ENCODE measurements at places on chromosomes 3 and 15.
A peak's percentile ranks its signal among the peaks of the same experiment; 100 is the strongest.

- DNase-seq = no peak
Measured at GRCh38 chr15:67064607-67065530, 533 bp upstream of the SMAD3 start.

GRCh38 chr15:85394554-85395333 is 14.3 kb downstream of the AKAP13 start:
- DNase-seq = no peak

GRCh38 chr3:157573780-157574378 is 70.7 kb upstream of the VEPH1 start:
- no peak for DNase-seq

- DNase-seq = no peak
Measured at GRCh38 chr15:85973584-85974347, 105.9 kb upstream of the AGBL1 start.

GRCh38 chr3:4836516-4836915 is 142.7 kb upstream of the BHLHE40 start:
- DNase-seq = no peak

DNA sequence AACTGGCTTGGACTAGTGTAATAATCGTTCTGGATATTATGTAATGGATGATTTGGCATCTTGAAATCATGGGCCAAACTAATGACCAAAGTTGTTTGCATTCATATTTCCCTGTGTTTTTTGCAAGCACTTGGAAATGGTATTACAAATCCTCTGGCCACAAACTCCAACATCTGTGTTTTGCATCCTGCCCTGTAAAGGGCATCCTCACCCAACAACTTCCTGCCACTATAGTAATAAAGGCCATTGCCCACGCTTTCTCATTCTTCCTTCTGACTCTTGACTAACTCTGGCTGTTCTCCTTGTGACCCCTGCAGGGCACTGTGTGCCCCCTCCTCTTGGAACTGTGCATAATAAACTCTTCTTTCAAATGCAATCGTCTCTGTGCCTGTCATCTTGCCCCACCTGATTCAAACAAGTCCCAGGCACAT is 25.4 kb upstream of the PSMD6 start:
- DNase-seq = no peak

DNA sequence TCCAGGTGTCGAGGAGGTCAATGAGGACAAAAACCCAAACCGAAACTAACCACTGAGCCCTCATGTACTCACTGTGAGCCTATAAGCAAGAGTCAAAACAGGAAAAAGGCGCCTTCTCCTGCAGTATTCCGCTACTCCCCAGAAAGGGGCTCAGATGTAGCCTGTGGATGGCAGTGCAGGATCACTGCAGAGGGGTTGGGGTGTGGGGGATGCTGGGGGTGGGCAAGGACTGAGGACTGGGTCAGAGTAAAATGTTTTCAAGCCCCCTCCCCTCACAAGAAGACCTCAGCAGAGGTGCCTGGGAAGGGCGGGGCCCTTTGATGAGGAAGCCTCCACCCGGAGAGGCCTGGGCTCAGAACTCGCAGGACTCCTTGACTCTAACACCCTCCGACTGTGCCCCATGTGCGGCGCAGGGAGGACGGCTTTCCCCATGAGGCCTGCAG is 170.1 kb downstream of the OSBPL10 start:
- no peak for DNase-seq

- DNase-seq = no peak
Measured at GRCh38 chr15:27324886-27325615, 354.1 kb downstream of the GABRG3 start.

DNA sequence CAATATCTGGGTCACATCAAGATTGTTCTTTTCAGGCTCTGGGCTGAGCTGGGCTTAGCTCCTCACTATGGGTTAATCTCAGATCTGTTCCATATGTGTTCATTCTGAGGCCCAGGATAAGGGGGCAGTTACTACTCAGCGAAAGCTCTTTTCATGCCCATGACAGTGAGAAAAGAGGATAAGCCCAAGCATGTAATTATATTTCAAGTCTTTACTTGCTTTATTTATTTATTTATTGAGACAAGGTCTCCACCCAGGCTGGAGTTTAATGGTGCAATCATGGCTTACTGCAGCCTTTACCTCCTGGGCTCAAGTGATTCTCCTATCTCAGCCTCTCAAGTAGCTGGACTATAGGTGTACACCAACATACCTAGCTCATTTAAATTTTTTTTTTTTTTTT is 44.7 kb upstream of the SELENOK start:
- no peak for DNase-seq

DNA sequence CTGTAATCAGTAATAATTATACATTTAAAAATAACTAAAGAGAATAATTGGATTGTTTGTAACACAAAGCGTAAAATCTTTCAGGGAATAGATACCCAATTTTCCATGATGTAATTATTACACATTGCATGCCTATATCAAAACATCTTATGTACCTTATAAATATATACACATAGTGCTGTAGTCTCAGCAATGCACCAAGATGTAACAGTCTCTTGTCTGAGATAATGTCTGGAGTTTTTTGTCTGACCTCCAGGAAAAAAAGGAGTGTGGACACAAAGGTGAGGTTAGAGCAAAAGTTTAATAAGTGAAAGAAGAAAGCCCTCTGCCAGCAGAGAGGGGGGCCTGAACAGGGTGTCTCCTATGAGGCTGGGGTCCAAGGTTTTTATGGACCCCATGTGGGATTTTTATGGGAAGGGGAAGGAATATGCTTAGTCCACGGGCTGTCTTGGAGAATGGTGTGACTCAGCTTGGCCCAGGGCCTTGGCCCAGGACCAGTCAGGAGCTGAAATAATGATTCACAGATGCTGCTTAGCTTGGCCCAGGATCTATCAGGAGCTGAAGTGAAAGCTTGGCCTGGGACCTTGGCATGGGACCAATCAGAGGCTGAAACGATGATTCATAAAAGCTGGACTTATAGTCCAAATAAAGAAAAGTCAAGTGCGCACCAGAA is 545.0 kb downstream of the ZPLD1 start:
- DNase-seq = no peak

DNA sequence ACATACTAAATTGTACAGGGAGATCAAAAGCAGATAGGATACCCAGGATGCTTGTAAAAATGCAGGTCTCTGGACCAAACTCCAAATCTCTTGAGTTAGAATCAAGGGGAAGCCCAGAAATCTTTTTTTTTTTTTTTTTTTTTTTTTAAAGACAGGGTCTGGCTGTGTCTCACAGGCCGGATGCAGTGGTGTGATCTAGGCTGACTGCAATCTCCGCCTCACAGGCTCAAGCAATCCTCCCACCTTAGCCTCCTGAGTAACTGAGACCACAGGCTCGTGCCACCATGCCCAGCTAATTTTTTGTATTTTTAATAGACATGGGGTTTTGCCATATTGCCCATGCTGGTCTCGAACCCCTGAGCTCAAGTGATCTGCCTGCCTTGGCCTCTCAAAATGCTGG is 373.5 kb downstream of the SHQ1 start:
- DNase-seq = no peak

- DNase-seq = no peak
Measured at GRCh38 chr3:183870563-183870962, 14.1 kb downstream of the PARL start.

- DNase-seq = no peak
Measured at GRCh38 chr3:10322352-10322710, 1.4 kb upstream of the SEC13 start.

- DNase-seq = no peak
Measured at GRCh38 chr3:134392336-134392983, 18.2 kb upstream of the AMOTL2 start.

DNA sequence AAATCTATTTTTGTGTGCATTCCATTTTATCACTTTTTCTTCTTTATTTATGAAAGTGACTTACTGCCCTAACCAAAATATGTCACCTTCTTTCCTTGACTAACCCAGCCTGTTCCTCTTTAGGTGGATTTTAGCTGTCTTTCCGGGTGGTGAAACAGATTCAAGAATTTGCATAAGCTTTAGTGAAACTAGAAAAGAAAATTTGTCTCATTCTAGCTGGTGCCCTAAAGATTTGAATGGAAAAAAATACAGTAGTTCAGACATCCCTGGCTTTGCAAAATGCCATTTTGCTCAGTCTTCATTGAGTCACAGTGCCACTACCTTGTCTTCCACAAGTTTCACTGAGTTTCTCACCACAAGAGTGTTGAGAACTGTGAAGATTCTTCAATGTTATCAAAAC is 28.2 kb upstream of the CCDC50 start:
- no peak for DNase-seq

DNA sequence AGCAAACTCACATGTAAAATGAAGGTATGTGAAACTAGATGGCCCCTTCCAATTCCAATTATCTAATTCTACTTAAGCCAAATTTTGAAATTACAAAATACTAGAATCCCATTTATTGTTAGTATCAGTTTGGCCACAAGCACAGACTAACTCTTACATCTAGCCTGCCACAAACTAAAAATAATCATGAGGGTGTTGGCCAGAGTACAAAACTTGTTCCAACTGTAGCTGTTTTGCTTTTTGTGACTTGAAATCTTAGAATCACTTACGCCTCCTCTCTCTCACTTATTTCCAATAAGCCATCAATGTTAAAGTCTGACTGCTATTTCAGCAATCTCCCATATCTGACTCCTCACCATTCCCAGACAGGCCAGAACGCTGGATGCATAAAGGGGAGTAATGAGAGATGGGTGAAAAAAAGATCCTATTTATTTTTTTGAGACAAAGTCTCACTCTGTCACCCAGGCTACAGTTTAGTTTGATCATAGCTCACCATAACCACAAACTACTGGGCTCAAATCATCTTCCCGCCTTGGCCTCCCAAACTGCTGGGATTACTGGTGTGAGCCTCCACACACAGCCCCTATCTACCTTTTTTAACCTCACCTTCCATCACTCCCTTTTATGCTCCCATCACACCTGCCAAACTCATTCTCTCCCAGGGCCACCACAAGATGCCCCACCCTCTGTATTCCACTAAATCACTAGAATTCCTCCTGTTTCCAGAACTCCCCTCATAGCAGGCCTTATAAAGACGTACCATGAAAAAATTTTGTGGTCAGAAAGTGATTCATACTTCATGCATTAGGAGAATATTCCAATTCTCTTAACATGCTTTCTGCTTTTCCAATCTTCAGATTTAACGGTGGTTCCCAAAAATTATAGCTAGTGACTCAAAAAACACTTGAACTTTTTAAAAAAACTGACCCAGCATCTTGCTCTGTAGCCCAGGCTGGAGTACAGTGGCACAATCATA is 36.5 kb downstream of the ATOSA start:
- no peak for DNase-seq

DNA sequence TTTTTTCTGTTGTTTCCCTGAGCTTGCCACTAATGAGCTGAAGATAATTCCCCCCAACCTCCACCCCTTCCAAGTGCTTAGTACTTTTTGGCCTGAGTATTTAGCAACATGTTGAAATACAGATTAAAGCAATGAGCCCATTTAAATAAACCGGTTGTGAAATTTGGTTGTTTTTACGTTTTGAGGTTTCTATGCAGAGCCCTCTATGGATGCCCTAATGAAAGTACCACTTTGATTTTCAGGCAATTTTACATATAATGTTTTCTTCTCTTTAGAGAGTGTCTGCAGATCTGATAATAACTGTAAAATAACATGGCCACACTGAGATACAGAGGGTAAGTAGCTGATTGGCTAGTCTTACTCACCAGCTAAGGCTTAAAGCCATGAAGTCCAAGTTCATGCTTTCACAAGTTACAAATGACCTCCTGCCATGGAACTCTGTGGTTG is 139.4 kb upstream of the SLC7A14 start:
- DNase-seq = no peak

DNA sequence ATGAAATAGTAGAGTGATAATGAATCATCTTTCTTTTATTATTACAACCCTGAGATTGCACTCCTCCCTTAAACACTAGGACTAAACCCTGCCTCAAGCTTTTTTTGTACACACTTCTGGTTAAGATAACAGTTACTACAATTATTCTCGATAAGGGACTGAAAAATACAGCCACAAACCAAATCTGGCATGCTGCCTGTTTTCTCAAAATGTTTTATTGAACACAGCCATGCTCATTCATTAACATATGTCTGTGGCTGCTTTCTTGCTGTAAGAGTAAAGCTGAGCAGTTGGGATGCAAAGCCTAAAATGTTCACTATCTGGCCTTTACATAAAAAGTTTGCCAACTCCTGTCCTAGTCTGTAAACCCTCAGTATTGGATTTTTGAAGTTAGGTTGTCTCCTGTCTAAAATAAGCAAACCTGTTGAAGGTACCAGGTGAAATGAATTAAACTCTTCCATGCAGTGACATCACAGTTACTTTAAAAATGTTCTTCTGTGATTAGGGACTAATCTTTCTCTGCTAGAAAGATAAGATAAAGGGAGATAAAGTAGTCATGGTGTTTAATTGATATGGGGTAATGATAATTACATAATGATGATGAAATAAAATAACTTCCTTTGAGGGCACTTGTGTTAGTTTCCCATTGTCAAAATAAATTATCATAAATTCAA is 218.2 kb downstream of the STXBP5L start:
- DNase-seq = no peak

- no peak for DNase-seq
Measured at GRCh38 chr15:81163961-81164800, 30.1 kb downstream of the CFAP161 start.

- no peak for DNase-seq
Measured at GRCh38 chr15:75895731-75896130, 7.9 kb upstream of the FBXO22 start.

GRCh38 chr3:187909866-187910265 is 164.6 kb upstream of the BCL6 start:
- DNase-seq = no peak

GRCh38 chr3:30421266-30421665 is 185.1 kb upstream of the TGFBR2 start:
- no peak for DNase-seq

GRCh38 chr3:23859012-23859743 is 53.4 kb downstream of the UBE2E1 start:
- DNase-seq = no peak

GRCh38 chr3:151315136-151315535 is 1.5 kb downstream of the GPR87 start:
- no peak for DNase-seq

- no peak for DNase-seq
Measured at GRCh38 chr3:122013448-122013925, 8.6 kb downstream of the ILDR1 start.

GRCh38 chr3:101850246-101851051 is 1.1 kb downstream of the NFKBIZ start:
- DNase-seq = peak; percentile 6

- peak; percentile 79 for DNase-seq
Measured at GRCh38 chr15:73964736-73965093, 27.4 kb downstream of the STOML1 start.

- no peak for DNase-seq
Measured at GRCh38 chr15:66675446-66675845, 26.6 kb upstream of the SMAD6 start.

GRCh38 chr3:116316771-116317170 is 128.5 kb downstream of the LSAMP start:
- DNase-seq = no peak

GRCh38 chr3:8529738-8530525 is 28.3 kb downstream of the LMCD1 start:
- no peak for DNase-seq

GRCh38 chr3:13866041-13866965 is 13.6 kb downstream of the WNT7A start:
- DNase-seq = no peak

DNA sequence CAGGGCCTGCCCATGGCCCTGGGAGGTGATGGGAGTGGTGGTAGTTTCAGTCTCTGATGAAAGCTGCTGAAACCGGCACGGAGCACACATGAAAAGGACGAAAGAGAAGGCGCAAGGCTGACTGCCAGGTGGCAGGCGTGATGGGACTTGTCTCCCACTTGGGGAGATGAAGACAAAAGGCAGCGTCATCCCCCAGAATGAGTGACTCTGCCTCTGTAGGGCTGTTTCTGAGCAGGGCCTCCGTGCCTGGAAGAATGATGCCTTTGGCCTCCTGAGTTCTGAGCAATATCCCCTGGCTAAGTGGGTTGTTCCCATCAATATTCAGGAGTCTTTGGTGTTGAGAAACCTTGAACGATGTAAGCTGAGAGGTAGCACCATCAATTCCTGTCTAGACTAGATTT is 237.8 kb downstream of the OPA1 start:
- no peak for DNase-seq
